Esophagus squamous epithelium (tissue), 5 donors: ENCODE measurements at places on chromosomes 2 and 18.

GRCh38 chr18:62066102-62066818, 120.6 kb downstream of the PIGN start:
- H3K27me3 ChIP-seq: no peaks in the 10 kb centered on the region
- no peak overlapping the region for H3K27ac ChIP-seq
- no peak overlapping the region for H3K4me3 ChIP-seq
- H3K36me3 ChIP-seq: no peaks in the 10 kb centered on the region
- H3K4me1 ChIP-seq: no peaks in the 10 kb centered on the region
- no peak for DNase-seq

- H3K4me1 ChIP-seq: peaks cover 50% of the 10 kb centered on the region
- H3K27ac ChIP-seq: peak overlapping the region; percentile 81
- H3K36me3 ChIP-seq: no peaks in the 10 kb centered on the region
These were observed 37.0 kb downstream of the STK39 start for GRCh38 chr2:168210216-168210894.

DNA sequence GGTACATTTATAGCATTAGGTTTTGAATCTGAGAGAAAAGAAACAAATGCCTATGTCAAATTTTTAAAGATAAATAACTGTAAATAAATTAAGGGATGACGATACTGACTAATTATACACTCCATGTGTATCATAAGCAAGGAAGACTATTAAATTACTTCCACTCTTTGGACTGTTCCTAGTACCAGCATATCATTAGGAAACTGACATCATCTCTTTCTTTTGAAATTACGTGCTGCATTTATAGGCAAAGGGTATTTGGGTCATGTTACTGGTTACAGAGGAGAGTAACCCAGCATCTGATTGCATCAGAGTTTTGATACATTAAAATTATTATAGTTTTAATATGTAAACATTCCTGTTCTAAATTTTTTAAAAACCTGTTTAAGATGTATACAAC, 309.7 kb downstream of the XIRP2 start:
- H3K4me1 ChIP-seq: no peaks in the 10 kb centered on the region
- H3K27me3 ChIP-seq: no peaks in the 10 kb centered on the region
- DNase-seq: no peak
- H3K4me3 ChIP-seq: no peak overlapping the region
- H3K36me3 ChIP-seq: no peaks in the 10 kb centered on the region

GRCh38 chr2:186486651-186487647, 889 bp downstream of the ZC3H15 start:
- H3K27me3 ChIP-seq: no peaks in the 10 kb centered on the region
- H3K27ac ChIP-seq: peak overlapping the region; percentile 95
- peak overlapping the region; percentile 98 for H3K4me3 ChIP-seq

DNA sequence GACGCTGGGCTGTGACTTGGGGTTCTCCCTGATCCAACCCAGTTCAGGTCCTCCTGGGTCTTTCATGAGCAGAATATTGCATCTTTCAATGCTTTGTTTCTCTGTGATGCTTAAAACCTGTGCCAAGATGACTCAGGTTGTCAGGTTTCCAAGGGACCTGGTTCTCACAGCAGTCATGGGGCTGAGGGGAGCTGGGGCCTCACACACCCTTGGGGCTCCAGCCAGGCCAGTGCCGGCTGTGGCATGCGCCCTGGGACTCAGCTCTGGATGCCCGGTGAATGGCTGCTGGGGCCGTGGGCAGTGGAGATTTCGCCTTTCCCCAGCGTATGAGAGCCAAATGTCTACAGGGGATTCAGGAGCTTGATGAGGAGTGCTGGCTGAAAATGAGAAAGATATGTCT, 29.6 kb downstream of the EDAR start:
- H3K27me3 ChIP-seq: no peaks in the 10 kb centered on the region
- peak overlapping the region; percentile 90 for H3K27ac ChIP-seq
- H3K4me3 ChIP-seq: no peak overlapping the region
- no peak for DNase-seq
- H3K4me1 ChIP-seq: peaks cover 15% of the 10 kb centered on the region

DNA sequence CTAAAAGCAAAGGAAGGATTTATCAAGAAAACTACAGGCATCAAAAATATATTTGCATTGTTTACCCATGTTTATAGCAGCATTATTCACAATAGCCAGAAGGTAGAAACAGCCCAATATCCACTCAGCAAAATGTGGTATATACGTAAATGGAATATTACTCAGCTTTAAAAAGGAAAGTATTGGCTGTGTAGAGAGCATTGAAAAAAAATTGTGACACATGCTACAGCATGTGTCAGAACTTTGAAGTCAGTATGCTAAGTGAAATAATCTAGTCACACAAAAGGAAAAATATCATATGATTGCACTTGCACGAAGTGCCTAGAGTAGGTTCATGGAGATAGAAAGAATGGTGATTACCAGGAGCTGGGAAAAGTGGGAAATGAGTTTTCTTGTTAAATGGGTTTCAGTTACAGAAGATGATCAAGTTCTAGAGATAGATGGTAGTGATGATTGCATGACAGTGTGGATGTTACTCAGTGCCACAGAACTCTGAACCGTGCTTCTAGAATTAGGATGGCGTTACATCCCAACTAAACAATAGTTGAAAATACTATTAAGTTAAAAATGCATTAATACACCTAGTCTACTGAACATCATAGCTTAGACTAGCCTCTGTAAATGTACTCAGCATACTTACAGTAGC, 20.1 kb downstream of the ANKRD12 start:
- no peak for DNase-seq
- H3K4me1 ChIP-seq: no peaks in the 10 kb centered on the region
- no peaks in the 10 kb centered on the region for H3K27me3 ChIP-seq
- no peaks in the 10 kb centered on the region for H3K36me3 ChIP-seq
